Stimulated activated naive B cell treated with anti-CD40 and anti-IgM and Interleukin-4, amounts not matched to agents 10 μg/mL and 1 μg/mL and 100 μg/mL, for 72 hours (primary cell): ENCODE measurements at places on chromosomes 7 and 10.

GRCh38 chr10:113993489-113993991 is 50.1 kb upstream of the ADRB1 start:
- DNase-seq, result no peak

DNA sequence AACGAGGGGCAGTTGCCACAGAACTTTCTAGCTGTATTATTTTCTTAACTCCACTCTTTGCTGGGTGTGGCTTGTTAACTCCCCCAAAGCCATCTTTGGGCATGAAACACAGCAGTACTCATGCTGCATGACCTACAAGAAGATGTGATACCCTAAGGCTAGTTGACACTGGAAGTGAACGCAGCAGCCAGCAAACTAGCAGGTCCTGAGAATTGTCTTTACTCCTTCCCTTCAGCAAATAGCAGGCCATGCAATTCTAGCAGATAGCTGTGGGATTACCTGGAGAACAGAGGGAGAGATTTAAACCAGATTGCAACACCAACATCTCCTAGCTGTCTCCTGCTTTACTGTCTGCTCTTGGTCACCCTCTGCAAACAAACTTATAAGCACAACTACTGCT is 688.0 kb upstream of the ZWINT start:
- DNase-seq, result no peak

- no peak for DNase-seq
Observed at GRCh38 chr7:30805931-30806330, 34.7 kb downstream of the MINDY4 start.

- DNase-seq, result no peak
Observed at GRCh38 chr10:119357412-119358151, 150.2 kb downstream of the GRK5 start.

DNA sequence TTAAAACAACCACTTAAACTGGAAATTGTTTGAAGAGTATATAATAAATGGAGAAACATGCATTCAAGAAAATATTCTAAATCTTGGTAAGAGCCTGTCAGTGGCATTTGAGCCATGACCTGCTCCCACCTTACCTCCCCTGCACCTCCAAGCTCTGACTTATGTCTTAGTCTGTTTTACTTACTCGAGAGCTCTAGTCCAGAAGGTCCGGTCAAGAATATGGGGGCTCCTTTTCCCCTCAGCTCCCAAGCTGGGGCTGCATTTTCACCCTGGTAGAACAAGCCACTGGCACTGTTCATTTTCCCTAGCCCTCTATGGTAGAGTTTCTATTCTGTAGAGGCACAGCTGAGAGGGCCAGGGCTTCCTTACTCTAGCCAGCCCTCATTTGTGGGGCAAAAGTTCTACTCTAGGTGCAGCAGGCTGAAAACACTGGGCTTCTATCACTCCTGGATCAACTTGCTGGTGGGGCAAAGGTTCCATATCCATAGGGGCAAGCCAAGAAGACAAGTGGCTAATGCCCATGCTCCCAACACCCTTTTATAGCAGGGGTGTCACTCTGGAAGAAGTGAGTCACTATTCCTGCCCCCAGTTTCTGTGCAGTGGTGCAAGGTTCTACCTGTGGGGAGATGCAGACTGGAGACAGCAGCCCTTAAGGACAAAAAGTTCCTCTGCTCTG is 40.6 kb downstream of the ZNF438 start:
- no peak for DNase-seq

DNA sequence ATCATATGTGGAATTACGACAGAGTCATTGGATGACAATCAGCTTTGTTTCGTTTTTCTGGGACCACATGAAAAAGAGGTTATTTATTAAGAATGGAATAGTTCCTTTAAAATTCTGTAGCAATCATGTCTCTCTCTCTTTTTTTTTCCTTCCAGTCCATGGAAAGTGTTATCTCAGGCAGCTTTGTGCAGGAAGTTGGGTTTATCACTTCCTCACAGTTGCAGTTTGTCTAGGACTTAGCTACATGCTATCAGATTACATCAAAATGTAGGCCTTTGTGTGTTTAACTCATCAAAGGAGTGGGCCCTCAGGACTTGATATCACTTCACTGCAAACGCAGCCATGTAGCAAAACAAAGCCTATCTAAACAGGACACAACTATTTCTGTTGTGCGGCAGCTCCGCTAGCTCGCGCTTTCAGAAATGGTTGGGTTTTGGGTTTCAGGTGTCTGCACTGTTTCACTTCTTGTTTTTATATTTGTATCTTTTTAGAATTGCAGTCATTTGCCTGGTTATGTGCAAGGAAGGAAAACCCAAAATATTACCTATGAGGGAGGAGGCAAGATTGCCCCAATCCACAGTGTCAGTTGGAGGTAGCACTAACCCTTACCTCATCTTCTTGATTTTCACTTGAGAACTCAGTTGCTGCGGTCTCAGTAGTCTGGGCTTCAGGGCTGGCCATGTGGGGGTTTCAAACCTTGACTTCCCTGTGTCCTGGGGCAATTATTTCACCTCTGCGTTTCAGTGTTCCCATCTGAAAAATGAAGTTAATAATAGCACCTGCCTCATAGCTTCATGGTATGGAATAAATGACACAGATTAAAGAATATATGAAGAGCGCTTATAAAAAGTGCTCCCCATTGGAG is 66.7 kb downstream of the HHEX start:
- DNase-seq, result peak; percentile 66

- no peak for DNase-seq
Observed at GRCh38 chr7:17544401-17544800, 245.9 kb downstream of the AHR start.

DNA sequence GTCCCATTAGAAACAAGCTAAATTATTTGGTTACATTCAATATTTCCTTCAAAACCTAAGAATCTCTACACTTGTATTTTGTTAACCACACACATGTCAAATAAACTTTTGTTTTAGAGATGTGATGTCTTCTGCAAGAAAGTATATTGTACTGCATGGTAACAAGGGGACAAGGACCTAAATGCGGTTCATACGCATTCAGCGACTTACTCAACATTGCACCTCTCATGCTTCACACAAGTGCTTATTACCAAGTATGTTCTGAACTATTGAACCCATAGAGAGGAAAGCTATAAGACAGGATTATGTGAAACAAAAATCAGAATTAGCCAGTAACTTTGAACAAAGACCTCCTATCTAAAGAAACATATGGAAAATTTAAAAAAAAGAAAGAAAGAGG is 68.3 kb downstream of the CREB5 start:
- DNase-seq, result no peak

DNA sequence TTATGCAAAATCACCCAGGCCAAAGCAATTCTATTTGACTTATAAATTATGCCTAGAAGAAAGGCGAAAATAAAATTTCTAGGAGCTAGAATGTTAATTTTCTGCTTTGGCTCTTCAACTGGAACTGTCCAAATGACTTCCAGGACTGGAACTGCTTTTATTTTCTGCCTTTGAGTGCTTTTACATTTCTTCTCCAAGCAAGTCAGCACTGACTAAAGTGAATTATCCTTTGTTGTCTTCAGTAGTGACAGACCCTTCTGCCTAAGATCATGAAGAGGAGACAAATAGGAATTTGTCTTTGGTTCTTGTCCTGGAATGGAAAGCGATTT is 255.9 kb downstream of the DNAJB9 start:
- DNase-seq, result no peak

DNA sequence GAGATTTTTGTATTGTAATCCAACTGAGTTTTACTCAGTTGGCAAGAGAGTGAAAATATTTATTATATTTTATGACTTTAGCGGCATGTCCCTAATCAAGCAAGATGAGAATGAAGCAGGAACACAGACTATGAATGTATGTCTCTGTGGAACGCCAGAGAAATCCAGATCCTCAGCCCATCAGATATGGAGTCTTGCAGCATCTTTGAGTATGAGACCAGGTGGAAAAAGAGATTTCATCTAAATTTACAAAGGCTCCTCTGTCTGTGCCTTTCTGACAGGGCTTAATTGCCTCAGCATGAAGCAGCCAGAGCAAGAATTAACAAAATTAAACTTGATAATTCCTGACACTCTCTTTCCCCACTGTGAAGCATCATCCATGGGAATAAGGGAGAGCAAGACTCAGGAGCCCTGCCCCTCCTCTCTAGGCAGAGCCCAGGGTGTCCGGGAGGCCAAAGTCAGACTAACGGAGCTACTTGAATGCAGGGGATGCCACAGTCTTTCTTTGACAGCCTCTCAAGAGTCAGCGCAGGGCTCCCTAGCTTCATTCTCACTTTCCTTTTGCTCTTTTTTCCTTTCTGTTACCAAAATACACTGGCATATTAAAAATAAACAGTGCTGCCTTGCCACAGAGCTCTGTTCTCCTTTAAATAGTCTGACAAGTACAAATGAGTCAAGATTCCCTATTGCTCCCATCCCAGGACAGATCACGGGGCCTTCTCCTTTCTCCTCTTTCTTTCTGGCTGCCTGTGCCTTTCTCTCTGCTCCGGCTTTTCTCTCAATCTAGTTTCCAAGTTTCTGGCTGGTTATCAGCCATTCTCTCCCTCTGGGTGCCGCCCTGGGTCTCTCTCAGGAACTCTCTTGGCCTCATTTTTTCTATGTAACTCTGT is 132.2 kb upstream of the INHBA start:
- DNase-seq, result no peak

DNA sequence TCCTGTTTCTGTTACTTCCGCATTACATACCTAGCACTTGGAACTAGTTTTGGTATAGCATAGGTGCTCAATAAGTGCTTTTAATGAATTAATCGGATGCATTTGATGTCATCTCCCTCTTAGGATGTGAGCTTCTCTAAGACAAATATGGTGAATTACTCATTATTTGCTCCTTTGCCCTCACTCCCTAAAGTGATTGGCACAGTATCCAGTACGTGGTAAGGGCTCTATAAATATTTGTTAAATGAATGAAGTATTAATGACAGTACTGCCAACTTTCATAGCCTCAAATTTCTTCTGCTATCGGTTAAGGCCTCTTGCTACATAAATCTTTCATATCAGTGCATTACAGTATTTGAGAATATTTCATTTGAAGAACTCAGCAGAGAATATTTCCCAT is 75.9 kb upstream of the ARID5B start:
- no peak for DNase-seq

DNA sequence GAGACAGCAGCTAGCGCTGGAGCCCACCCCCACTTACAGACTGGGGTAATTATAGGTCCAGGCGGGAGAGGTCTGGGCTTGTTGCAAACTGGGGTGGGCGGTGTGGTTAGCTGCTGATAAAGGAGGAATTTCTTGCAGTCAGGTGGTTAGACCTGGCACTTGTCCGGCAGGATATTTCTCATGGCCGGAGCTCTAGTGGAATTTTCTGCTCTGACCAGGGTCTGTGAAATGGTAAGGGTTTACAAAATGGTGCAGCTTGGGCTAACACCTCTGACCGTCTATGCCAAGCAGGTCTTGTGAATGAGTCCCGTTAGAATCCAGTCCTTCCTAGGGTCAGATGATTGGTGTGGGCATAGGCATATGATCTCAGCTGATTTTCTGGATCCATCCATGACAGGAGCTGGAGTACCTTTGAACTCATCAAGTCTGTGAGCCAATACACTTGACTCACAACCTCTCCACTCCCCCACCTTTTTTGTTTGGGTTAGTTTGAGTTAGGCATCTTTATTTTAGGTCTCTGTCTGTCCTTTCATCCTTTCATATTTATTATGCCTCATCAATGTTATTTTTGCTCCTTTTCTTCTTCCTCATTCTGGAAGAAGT is 213.4 kb downstream of the SUGCT start:
- no peak for DNase-seq

GRCh38 chr7:39054731-39055130 is 77.0 kb downstream of the POU6F2 start:
- no peak for DNase-seq

- DNase-seq, result no peak
Observed at GRCh38 chr10:107986571-107986970, 822.1 kb upstream of the SORCS1 start.

- no peak for DNase-seq
Observed at GRCh38 chr10:34696423-34696822, 118.7 kb downstream of the PARD3 start.

DNA sequence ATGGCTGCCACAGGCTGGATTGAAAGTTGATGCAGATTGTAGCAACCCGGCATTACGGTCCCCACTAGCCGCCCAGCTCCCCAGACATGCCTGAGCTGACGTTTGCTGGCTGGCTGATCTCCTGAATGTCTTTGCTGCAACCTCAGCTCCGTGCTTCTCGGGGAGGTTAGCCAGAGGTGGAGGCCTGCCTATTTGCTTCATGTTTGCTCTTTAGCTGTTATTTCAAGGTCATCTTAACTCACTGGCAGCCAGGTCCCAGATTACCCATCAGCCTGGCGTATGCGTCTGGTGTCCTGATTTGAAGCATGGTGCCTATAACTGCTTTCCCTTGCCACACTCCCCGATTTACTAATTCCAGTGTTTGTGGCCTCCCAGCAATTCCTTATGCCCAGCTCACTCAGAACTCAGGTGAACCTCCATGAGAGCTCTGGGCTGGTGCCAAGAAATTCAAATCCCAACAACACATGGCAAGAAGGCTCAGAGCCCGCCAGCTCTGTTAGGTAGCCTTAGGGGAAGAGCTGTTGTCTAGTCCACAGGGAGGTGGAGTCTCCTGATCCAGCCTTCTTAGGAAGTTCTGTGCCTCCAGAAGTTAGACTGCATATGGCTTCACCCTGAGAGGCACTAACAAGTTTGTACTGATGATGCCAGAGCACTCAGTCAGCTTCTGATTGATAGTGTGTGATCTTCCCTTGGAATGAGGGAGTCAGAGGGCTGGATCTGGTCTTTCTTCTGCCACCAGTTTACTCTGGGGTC is 69.7 kb upstream of the EXOC4 start:
- no peak for DNase-seq

DNA sequence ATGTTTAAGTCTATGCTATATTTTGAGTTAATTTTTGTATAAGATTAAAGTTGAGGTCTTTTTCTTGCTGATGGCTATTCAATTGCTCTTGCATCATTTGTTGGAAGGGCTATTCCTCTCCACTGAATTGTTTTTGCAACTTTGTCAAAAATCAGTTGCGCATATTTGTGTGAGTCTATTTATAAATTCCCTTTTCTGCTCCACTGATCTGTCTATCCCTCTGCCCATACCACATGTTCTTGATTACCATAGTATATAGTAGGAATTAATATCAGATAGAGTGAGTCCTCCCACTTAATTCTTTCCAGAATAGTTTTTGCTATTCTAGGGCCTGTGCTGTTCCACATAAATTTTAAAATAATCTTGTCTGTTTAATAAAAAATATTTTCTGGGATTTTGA is 152.4 kb upstream of the ADCY1 start:
- no peak for DNase-seq

- no peak for DNase-seq
Observed at GRCh38 chr7:157564517-157565177, 227.8 kb downstream of the DNAJB6 start.

DNA sequence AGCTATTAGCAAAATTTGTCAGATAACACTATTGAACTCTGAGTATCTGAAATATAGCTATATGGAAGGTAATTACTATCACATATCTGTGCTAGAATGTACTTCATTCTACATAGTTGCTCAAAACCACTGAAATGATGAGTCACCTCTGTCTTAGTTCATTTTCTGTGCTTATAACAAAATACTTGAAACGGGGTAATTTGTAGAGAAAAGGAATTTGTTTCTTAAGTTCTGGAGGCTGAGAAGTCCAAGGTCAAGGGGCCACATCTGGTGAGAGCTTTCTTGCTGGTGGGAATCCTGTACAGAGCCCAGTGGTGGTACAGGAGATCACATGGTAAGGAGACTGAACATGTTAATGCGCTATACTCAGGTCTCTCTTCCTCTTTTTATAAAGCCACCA is 41.9 kb upstream of the TNKS2 start:
- DNase-seq, result no peak
